ENCODE measurements at places on chromosomes 3 and 15. TPM values are rescaled to one million over a fixed set of nuclear protein-coding genes. Genes with fewer than 3 reads are reported as not detected.

The MRPL47 gene
- 36.1 TPM for total RNA-seq

The COL7A1 gene
- 39.1 TPM for total RNA-seq

The ACTRT3 gene
- 26.7 TPM for total RNA-seq

The GOLGA6B gene
- total RNA-seq = 7.4 TPM

The GALNT15 gene
- 13.0 TPM for total RNA-seq

The CCR4 gene
- total RNA-seq = 2.8 TPM

The GASK1A gene
- total RNA-seq = 18.7 TPM

The CHL1 gene
- total RNA-seq = 15.4 TPM

The CYP8B1 gene
- not detected for total RNA-seq

The GPR27 gene
- total RNA-seq = 28.1 TPM

The ZMYND10 gene
- total RNA-seq = 335 TPM

The EBLN2 gene
- 12.8 TPM for total RNA-seq

The TFG gene
- total RNA-seq = 107 TPM

The GPR149 gene
- 0.37 TPM for total RNA-seq

The CAPN3 gene
- 60.4 TPM for total RNA-seq

The BDH1 gene
- total RNA-seq = 22.4 TPM

The SLC35G2 gene
- 22.1 TPM for total RNA-seq

The COLQ gene
- total RNA-seq = 5.4 TPM

The MEX3B gene
- total RNA-seq = 82.1 TPM

The EMC7 gene
- 73.2 TPM for total RNA-seq

The GABRR3 gene
- 0.55 TPM for total RNA-seq

The ADAMTS9 gene
- total RNA-seq = 5.1 TPM

The DAZL gene
- total RNA-seq = 71.5 TPM

The ANKRD28 gene
- total RNA-seq = 93.8 TPM

The HCN4 gene
- 12.6 TPM for total RNA-seq

The MYL3 gene
- total RNA-seq = 3.0 TPM

The ANKUB1 gene
- 0.56 TPM for total RNA-seq

The CLSTN2 gene
- 5.7 TPM for total RNA-seq

The GCNT3 gene
- total RNA-seq = 3.0 TPM

The CHRFAM7A gene
- total RNA-seq = 23.1 TPM

The GNAT1 gene
- 1.2 TPM for total RNA-seq

The MYO5C gene
- 47.6 TPM for total RNA-seq

The TMEM266 gene
- 12.4 TPM for total RNA-seq

The MED12L gene
- total RNA-seq = 10.3 TPM

The RETNLB gene
- total RNA-seq = not detected

The CA12 gene
- total RNA-seq = 0.68 TPM

The SLC22A14 gene
- total RNA-seq = 2.7 TPM

The A4GNT gene
- total RNA-seq = not detected

The PIGZ gene
- total RNA-seq = 4.5 TPM

All from testis (tissue), 5 donors.